NCI-H1930 (cell line): ENCODE measurements at places on chromosomes 7 and 10.

DNA sequence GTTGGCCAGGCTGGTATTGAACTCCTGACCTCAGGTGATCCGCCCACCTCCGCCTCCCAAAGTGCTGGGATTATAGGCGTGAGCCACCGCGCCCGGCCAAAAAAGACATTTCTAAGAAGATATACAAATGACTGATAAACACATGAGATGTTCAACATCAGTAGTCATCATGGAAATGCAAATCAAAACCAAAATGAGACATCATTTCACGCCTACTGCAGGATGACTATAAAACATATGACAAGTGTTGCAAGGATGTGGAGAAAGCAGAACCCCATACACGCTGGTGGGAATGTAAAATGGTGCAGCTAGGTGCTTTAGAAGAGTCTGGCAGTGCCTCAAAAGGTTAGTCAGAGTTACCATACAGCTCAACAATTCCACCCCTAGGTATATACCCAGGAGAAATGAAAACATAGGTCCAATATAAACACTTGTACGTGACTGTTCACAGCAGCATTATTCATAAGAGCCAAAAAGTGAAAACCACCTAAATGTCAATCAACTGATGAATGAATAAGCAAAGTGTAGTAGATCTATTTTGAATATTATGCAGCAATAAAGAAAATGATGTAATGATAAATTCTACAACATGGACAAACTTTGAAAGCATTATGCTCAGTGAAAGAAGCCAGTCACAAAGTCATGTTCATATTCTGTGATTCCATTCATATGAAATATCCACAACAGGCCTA, 24.5 kb downstream of the TMEM209 start:
- DNase-seq = no peak

GRCh38 chr10:56298941-56299340, 62.1 kb downstream of the ZWINT start:
- no peak for DNase-seq

DNA sequence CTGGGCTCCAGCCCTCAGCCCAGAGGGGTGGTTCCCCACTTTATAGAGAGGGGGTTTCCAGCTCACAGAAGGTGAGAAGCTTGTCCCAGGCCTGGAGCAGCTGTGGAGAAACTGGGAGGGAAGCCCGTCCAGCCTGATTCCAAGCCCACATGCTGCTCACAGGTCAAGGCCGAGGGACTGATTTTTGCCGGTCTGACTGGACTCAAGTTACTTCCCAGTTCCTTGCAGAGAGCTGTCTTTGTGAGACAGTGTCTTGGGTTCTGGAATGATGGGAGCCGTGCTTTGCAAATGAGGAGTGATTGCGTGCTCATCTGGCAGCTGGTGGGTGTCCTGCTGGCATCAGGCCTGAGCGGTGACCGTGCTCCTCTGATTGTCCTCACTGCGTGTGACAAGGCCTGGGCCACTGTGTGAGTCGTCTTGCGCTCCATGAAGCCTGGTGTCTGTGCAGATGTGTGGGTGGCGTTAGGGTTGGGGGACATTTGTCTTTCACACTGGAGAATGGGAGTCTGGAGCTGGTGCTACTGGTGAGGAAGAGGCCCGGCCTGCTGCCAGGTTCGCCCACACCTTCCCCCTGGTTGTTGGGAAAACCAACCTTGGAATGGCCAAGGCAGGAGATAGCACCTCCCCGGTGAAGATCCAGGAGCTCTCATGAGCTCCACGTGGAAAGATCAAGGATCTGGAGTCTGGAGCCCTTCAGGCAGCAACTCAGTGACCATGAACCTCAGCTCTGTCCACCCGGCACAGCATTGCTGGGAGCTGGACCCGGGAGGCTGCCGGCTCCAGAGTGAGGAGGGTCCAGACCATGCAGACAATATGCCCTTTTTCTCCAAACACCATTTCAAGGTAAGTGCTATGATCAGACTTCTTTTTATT, 129.6 kb downstream of the SMURF1 start:
- DNase-seq = no peak

- no peak for DNase-seq
Observed at GRCh38 chr10:120505866-120506265, 48.8 kb downstream of the PLPP4 start.

DNA sequence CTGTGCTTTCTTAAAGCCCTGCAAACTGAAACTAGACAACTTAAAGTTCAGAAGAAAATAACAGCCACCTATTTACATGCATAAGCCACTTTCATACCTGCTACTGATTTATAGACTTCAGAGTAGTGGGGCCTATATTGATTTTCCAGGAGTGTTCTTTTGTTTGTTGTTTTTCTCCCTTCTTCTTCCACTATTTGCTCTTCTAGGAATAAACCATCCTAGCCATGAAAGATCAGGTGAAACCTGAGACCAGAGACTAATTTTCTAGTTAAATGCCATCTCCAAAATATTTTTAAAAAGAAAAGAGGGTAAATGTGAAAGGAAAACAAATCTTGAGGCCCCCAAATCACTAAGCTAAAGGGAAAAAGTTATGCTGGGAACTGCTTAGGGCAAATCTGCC, 72.4 kb upstream of the C1GALT1 start:
- no peak for DNase-seq

GRCh38 chr7:68269405-68269804, 1272.8 kb downstream of the TYW1 start:
- DNase-seq = no peak

GRCh38 chr10:16520900-16521299, 779 bp downstream of the C1QL3 start:
- no peak for DNase-seq
